ENCODE measurements at places on chromosomes 6 and 20.

DNA sequence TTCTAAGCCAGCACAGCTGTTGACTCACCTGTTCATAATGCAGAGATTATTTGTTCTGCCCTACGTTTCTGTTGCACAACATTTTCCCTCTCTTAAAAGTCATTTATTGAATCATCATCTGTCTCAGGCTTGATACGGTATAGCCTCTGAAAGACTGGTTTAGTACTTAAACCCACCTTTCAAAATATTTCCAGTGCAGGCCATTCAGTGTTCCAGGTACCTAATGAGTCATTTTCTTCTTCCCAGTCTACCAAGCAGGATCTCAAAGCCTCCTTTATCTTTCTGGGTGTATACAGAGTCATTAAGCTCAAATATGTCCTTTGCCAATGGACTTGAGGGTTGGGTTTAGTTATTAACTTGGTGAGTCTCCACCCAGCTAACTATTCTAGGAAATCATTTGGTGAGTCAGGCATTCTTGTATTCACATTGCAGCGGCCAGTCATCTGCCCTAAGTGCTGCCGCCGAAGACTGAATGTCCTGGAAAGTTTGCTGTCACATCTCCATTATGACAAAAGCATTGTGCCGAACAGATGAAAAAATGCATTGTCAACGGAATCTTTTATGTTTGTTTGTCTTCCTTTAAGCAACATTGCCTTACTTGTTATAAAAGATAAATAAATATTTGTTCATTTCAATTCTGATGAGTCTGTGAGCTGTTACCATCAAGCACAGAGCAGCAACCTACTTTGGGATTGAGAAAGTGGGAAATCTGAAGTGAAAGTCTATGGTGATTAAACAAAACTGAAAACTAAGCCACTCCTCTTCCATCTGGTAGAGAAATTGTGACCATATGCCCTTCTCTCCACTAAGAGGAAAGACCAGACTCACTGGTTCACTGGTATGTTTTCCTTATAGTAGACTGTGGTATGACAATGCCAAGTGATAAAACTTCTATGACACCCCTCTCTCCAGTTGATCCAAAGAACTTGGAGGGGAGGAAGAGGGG is 14.3 kb upstream of the FAM135A start:
- no peak for DNase-seq

DNA sequence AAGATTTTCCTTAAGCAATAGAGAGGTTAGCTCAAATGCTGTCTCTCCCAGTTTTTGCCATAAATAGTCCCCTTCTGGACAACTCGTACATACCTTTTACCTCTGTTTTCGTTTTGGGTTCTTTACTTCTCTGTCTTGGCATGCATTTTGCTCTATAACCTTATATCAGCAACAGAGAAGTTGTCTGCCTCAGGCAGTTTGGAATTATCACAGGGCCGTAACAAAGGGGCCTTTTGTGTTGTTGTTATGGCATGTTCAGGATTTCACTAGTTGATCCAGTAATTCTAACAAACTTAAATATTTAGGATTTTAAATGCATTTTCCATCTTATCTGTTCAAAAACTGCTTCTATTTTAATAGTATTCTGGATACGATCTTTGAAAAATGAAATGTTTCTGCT is 259.8 kb downstream of the CD109 start:
- DNase-seq: no peak

GRCh38 chr6:34587325-34587724 is 31.2 kb upstream of the SPDEF start:
- DNase-seq: no peak

DNA sequence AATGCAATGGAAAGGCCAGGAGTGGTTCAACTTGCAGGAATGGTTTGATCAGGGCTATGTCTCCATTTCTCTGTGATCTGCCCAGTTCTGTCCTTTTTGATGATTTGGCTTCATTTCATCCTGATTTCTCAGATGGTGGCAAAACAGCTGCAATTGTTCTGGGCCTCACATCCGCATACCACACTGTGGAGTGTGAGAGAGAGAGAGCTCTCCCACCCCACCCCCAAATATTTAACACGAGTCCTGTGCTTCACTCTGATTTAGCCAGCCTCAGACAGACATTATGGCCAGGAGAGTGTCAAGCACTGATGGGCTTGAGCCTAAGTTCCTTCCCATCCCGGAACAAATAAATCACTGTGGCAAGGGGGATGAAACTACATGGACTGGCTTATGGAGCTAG is 284.6 kb downstream of the CDC5L start:
- no peak for DNase-seq

- no peak for DNase-seq
Measured at GRCh38 chr6:37517411-37517812, 17.7 kb upstream of the CCDC167 start.

GRCh38 chr6:126071000-126071647 is 84.8 kb downstream of the TRMT11 start:
- no peak for DNase-seq

DNA sequence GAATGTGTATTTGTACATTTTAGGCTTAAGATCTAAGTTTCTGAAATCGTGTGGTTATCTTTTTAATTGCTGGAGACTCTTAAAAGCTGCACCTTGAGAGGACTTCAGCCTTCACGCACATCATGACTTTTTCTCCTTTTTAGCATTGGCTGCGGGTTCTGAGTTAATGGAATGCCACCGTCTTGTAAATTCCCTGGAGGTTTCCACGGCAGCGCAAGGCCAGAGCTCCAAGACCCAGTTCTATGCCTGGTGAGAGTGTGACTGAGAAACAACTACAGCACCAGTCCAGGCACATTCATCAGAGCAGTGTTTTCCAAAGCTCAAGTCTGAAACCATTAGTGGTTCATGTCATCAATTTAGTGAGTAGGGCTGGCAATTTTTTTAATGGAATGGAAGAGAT is 23.0 kb downstream of the PRR18 start:
- DNase-seq: no peak

DNA sequence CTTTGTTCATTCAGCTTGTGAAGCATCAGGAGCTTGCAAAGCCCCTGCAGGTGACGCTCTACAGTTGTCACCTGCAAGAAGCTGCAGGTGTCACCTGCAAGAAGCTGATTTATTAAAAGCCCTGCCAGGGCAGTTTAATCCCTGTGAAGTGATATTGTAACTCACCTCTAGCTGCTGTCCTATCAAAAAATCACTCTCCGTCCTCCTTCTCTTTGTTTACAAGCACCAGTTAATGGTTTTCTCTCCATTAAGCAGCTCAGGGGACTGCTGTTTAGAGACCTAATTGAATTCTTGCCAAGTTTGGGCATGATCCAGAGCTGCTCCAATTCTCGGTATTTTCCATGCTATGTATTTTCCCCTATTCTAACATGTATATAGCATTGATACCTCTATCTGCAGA is 345.9 kb downstream of the ARHGAP18 start:
- DNase-seq: no peak

DNA sequence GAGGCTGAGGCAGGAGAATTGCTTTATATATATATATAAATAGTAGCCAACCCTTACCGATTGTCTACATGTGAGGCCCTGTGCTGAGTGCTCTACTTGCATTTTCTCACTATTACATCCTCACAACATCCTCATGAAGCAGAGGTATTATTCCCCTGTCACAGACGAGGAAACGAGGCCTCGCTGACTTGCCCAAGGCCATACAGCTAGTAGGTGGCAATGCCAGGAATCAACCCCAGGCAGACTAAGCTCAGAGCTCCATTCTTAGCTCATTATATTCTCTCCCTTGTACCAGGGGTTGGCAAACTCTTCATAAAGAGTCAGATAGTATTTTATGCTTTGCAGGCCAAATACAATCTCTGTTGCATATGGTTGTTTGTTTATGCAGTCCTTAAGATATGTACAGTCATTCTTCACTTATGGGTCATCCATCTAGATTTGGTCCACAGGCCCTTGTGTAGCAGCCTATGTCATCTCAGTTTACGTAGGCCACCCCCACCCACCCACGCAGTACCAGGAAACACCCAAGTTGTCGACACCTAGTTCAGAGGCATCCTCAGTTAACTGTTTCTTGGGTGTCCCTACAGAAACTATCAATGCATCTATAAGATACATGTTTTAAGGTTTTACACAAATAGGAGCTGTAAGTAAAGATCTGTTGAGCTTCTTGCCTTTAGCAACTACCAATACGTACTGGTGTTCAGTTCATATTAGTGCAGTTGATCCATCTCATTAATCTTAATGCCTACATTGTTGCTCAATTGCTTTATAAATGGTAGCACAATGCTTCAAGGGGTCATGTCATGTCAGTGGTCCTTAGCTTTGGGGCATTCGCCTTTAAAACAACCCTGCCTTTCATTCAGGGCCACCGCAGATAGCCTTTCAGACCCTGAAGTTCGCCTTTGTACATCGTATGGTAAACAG is 3.0 kb downstream of the CASS4 start:
- DNase-seq: no peak

DNA sequence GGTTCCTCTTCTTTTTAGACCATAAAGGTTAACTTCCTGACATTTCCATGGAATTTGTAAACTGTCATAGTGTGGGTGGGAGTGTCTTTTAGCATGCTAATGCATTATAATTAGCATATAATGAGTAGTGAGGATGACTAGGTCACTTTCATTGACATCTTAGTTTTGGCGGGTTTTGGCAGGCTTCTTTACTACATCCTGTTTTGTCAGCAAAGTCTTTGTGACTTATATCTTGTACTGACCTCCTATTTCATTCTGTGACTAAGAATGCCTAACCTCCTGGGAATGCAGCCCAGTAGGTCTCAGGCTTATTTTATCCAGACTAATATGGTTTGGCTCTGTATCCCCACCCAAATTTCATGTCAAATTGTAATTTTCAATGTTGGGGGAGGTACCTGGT is 149.6 kb upstream of the SYNCRIP start:
- no peak for DNase-seq
